ENCODE measurements at places on chromosomes 2 and 18.

DNA sequence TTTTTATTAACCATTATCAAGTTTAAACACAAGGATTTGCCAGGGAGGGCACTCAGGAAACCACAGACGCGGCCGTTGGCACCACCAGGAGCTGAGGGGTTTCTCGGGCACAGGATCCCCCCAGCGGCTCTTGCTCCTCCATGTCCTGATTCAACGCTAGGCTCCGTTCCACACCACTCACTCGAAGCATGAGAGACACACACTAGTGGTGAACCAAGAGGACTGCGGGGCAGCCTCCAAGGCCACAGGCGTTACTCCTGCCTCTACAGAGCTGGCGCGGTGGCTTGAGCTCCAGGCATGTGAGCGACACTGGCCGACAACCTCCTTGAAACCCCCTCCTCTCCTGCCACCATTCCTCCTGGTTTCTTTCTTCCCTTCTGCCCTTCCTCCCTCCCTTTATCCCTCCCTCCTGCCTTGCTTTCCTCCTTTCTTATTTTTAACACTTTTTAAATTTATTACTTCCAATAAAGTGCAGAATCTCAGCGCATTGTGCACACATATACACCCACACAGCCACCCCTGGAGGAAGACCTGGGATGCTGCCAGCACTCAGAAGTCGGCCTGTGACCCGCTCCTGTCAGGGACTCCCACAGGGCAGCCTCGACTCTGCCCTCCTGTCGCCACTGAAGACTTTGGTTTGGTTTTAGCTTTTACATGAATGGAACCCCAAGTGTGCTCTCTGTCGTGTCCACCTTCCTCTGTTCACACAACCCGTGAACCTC, 21.7 kb downstream of the COX7A2L start:
- no peak for DNase-seq

DNA sequence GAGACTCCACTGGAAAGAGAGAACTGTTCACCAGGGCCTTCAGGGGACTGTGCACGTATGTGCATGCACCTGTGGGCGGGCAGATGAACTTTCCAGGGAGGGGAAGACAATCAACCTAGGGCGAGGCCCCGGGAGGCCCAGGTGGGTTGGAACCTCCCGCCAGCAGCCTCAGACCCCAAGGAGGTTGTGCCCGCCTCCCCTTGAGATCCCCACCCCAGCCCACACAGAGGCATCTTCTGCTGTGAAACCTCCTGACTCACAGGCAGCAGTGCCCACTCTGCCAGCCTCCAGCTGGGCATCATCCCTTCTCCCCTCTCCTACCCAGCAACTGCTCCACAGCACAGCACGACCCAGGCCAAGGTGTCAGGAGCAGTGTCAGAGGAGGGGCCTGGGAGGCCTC, 54.4 kb downstream of the FAM178B start:
- DNase-seq = no peak

DNA sequence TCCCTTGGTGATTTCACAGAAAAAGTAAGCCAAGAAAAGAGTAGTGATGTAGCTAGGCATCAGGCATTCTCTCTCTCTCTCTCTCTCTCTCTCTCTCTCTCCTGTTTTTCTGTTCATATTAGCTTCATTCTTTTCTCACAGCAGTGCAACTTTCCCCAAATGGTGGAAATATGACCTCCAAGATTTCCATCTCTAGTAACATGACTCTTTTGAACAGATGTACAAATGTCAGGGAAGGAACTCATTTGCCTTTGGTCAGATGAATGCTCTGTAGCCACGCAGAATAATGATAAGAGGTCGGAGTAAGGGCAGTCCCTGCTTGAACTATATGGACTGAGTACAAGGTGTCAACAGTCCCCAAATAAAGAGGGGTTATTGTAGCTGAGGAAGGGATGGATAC, 316.2 kb downstream of the GALNT13 start:
- no peak for DNase-seq

- DNase-seq = no peak
Measured at GRCh38 chr2:230758566-230759480, 46.2 kb downstream of the CAB39 start.

- no peak for DNase-seq
Measured at GRCh38 chr2:39264733-39265132, 21.0 kb upstream of the CDKL4 start.

- no peak for DNase-seq
Measured at GRCh38 chr18:59517446-59518165, 158.5 kb upstream of the LMAN1 start.

Measured in CD4-positive, alpha-beta T cell treated with Interleukin-6 for 4 hours (primary cell).